AG08396 (cell line): ENCODE measurements at places on chromosomes 5 and 9.

- no peak for DNase-seq
These were observed 355.9 kb downstream of the PRELID2 start for GRCh38 chr5:145479271-145479670.

DNA sequence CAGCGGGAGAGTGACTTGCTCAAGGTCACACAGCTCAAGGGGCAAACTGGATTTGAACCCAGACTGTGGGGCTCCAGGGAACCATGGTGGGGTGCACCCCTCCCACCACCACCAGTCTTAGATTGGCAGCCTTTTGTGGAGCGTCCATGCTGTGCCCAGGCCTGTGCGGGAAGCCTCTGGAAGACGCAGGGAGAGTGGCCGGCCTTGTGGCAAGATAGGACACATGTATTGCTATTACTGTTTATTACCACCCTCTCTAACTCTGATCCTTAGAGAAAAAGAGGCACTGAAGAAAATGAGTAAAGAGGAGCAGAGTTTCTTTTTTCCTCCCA is 25.4 kb upstream of the SH3PXD2B start:
- no peak for DNase-seq

- DNase-seq: peak; percentile 29
These were observed 152.1 kb downstream of the FSTL4 start for GRCh38 chr5:133460172-133460758.

GRCh38 chr5:126462239-126463014 is 39.2 kb downstream of the GRAMD2B start:
- DNase-seq: no peak

- DNase-seq: no peak
These were observed 726.0 kb downstream of the DNAH5 start for GRCh38 chr5:13218518-13218917.

- DNase-seq: no peak
These were observed 34.7 kb downstream of the RETREG1 start for GRCh38 chr5:16582081-16582480.

- peak; percentile 12 for DNase-seq
These were observed 236.9 kb downstream of the CD180 start for GRCh38 chr5:66959653-66960052.

GRCh38 chr5:179821298-179822058 is 773 bp downstream of the SQSTM1 start:
- DNase-seq: peak; percentile 97

GRCh38 chr5:84229045-84229444 is 155.6 kb downstream of the EDIL3 start:
- no peak for DNase-seq

- no peak for DNase-seq
These were observed 437.4 kb downstream of the ARHGEF28 start for GRCh38 chr5:74063346-74063745.
